ENCODE measurements at places on chromosomes 5 and 9.

DNA sequence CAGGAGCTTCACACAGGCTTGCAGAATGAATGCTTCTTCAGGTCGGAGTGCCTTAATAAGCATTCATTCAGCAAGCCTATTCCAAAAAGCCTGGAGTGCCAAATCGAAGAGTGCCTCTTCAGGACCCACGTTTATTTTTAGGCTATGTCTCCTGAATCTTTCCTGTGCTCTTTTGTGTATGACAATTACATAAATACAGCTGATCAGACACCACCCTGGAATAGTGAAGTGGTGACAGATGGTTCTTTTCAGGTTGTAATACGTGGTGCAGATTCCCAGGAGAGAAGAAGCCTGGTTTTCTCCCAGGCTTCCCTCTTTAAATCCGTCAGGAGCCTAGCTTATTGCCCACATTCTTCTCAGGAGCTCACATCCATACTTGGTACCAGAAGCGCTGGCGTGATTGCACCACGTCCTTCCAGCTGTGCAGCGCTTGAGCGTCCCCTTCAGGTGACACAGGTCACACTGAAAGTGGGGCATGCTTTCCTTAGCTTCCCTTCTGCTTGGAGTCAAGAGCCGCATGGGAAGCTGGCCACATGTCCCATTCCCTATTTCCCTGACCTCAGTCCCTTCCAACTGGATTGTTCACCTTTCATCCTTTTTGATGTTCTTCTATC is 123.1 kb downstream of the ADCY2 start:
- no peak for DNase-seq

DNA sequence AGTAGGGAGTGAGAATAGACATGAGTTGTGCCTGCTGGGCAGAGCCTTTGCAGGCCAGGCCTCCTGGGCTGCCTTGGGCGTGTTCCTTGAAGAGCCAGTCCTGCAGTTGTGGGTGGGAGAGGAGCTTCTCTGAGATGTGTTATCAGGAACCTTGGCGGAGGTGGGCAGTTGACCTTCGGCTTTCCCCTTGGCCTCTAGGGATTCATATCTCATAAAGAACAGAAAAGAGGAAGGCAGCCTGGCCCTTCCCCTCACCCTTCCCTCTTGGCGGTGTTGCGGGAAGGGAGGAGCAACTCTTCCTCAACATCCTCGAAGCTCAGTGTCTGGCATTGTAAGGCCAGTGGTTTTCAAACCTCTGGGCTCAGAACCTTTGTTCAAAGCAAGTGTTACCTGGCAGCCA is 59.2 kb downstream of the DAPK1 start:
- DNase-seq = no peak

- DNase-seq = no peak
Observed at GRCh38 chr9:36788534-36788933, 215.8 kb downstream of the MELK start.

DNA sequence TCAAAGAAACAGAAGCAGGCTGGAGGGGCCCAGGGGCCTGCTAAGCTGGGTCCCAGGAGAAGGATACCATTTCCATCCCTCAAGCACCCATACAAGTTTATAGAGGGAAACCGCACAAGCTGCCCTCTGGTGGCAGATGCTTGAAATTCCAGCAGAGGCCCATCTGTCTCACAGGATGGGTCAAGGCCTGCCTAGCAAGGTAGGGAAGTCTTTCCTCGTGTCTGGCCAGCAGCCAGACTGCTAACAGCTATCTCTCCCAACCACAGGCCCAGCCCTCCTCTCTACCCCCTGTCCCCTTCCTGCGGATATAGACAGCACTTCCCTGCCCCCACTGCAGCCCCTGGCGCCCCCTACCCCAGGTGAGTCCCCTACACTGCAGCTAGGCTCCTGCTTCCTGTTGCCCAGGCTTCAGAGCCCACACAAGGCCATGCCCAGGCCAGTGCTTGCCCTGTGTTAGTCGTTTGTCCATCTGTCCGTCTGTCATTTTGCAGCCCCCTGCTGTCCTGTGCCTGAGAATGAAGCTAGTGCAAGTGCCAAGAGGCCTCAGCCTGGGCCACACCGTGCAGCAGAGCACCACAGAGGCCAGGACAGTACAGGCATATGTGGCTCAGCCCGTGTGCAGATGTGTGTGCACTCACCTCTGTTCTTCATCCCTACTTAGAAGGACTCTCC is 26.2 kb downstream of the TCF7 start:
- DNase-seq = peak; percentile 78

GRCh38 chr5:129171194-129171944 is 76.8 kb downstream of the ISOC1 start:
- DNase-seq = no peak

- no peak for DNase-seq
Observed at GRCh38 chr5:159956074-159956473, 39.8 kb downstream of the ADRA1B start.

- DNase-seq = no peak
Observed at GRCh38 chr5:149839761-149840160, 104.8 kb downstream of the PDE6A start.

- DNase-seq = no peak
Observed at GRCh38 chr9:91307279-91307678, 54.4 kb downstream of the AUH start.

GRCh38 chr5:16383544-16384052 is 82.0 kb downstream of the ZNF622 start:
- DNase-seq = no peak

DNA sequence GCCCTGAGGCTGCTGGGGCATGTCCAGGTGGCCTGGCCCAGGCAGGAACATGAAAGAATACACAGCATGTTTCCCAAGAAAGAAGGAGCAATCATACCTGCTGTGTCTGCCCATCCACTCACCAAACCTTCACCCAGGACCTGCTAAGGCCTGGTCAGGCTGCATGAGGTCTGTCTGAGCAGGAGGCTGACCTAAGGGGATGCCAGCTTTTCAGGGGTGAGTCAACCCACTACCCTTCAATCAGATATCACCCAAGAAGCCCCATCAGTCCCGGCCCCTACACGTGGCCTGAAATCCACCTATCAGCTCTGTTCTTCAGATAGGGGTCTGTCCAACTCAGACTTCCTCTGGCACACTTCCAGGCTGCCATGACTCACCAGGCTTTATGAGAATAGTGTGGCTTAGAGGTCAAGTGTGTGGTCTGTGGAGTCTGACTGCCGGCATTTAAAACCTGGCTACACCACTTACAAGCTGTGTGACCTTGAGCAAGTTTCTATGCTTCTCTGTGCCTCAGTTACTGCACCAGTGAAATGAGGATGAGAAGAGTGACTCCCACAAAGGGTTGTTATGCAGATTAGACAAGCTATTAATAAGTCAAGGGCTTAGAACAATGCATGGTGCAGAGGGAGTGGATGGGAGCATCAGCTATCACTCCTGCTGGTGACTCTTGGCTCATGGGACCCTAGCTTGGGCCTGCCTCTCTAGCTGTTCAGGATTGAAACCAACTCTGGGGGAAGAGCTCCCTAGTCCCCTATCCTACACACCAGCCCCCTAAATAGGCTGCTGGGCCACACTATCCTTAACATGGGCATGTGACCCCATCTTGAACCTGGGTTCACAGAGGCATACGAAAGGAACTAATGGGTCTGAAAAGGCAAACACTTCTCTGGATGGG is 130.3 kb downstream of the PAX5 start:
- peak; percentile 51 for DNase-seq

- DNase-seq = peak; percentile 60
Observed at GRCh38 chr5:149153751-149154610, 12.7 kb downstream of the ABLIM3 start.

GRCh38 chr9:105978336-105978735 is 284.0 kb downstream of the TMEM38B start:
- no peak for DNase-seq
